Left colon (tissue), 2 donors: ENCODE measurements at places on chromosomes 11 and 22. TPM values are rescaled to one million over a fixed set of nuclear protein-coding genes. Genes with fewer than 3 reads are reported as not detected.

The ABTB2 gene
- 16.5 TPM for total RNA-seq

The SCGB1A1 gene
- total RNA-seq = not detected

The OR52I2 gene
- not detected for total RNA-seq

The MEI1 gene
- 6.2 TPM for total RNA-seq

The BTBD18 gene
- total RNA-seq = not detected

The NELL1 gene
- 0.89 TPM for total RNA-seq

The TSPAN32 gene
- not detected for total RNA-seq
